Pulmonary artery endothelial cell (primary cell): ENCODE measurements at places on chromosomes 7 and 10. TPM values are rescaled to one million over a fixed set of nuclear protein-coding genes. Genes with fewer than 3 reads are reported as not detected.

The GPR85 gene
- total RNA-seq = 0.39 and 0.92 TPM in 2 replicates

DNA sequence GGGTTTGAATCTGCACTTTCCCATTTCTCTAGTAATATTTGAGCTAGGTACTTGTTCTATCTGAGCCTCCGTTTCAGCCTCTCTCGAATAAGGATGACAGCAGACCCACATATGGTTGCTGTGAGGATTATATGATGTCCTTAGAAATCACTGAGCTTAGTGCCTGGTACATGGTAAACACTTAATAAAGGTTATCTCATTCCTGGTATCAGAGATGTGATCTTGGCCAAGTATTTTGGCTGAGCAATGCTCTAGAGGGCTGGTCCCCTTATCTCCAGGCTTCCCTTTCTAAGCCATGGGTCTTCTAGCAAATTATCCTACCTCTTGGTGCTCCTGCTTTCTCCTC, 407 bp upstream of the MKRN1 start:
- no peak for DNase-seq

The RBP3 gene
- total RNA-seq = not detected in 2 replicates

The PIP gene
- not detected in 2 replicates for total RNA-seq

DNA sequence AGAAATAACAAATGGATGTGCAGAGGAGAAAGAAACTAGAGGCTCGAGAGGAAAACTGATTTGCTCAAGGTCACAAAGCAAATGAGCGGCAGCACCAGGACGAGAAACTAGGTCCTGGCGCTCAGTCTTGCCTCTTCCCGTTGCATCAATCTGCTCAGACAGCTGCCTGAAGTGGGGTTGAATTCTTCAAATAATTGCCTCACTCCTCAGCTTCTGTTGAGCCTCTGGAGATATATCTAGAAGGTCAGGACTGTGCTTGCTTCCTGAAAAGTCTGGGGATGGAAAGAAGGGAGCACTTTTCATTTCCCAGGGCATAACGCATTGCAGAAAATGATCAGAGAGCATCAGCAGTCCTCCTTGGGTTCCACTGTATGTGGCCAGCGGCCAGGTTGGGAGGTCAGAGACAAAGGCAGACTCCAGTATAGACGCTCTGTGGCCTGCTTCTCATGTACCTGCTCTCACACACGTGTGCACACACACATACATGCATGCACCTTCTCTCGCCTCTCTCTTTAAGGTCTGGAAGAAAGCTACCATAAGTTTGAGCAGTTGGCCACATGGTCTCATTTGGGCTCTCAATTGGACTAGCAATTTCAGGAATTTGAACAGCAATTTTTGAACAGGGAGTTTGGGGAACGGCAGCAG, 83.7 kb upstream of the DUSP5 start:
- no peak for DNase-seq

- DNase-seq = no peak
Observed at GRCh38 chr7:11584406-11585031, 247.5 kb downstream of the THSD7A start.

DNA sequence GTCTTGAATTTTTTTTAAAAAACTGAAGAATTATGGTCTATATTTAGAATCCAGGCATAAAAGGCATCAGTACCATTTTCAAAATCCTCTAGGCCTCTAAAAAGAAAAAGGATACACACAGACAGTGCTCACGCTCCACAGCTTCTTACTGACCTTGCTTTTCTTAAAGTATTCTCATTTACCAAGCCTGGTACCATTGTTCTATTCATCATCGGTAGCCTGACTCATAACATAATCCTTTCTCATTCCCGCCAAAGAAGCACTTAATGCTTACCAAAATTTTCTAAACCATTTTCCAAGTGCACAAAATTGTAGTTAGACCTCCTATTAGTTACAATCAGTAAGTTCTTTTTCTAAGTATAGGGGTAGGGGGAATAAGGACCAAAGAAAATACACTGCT, 54.6 kb downstream of the ATE1 start:
- no peak for DNase-seq

- no peak for DNase-seq
Observed at GRCh38 chr10:75611993-75612372, 180.6 kb downstream of the LRMDA start.

The CABCOCO1 gene
- total RNA-seq = 0.33 TPM in 1 of 2 replicates, not detected in the other

DNA sequence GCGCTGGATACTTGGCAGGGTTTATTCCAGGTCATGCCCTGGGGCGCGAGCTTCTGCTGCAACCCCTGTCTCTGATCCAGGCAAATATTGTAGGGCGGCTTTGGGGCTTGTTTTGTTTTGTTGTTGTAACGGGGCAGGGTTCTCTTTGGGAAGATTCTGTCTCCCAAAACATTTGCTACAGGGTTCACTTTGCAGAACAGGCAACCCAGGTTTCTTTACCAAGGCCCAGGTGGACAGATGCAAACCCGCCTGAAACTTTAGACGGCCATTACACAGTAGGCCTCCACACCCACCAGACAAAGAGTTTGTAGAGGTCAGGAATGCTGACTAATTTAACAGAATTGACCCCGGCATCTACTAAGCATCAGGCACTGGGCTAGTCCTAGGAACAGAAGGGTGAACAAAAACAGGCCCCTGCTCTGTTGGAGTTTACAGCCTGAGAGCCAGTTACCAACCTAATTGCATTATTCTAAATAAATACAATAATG, 567 bp upstream of the CDCA7L start:
- DNase-seq = no peak

The PDE6C gene
- total RNA-seq = not detected in 2 replicates

- no peak for DNase-seq
Observed at GRCh38 chr7:140537750-140538482, 58.6 kb upstream of the MKRN1 start.

- no peak for DNase-seq
Observed at GRCh38 chr7:87510411-87510875, 35.0 kb upstream of the ABCB4 start.

DNA sequence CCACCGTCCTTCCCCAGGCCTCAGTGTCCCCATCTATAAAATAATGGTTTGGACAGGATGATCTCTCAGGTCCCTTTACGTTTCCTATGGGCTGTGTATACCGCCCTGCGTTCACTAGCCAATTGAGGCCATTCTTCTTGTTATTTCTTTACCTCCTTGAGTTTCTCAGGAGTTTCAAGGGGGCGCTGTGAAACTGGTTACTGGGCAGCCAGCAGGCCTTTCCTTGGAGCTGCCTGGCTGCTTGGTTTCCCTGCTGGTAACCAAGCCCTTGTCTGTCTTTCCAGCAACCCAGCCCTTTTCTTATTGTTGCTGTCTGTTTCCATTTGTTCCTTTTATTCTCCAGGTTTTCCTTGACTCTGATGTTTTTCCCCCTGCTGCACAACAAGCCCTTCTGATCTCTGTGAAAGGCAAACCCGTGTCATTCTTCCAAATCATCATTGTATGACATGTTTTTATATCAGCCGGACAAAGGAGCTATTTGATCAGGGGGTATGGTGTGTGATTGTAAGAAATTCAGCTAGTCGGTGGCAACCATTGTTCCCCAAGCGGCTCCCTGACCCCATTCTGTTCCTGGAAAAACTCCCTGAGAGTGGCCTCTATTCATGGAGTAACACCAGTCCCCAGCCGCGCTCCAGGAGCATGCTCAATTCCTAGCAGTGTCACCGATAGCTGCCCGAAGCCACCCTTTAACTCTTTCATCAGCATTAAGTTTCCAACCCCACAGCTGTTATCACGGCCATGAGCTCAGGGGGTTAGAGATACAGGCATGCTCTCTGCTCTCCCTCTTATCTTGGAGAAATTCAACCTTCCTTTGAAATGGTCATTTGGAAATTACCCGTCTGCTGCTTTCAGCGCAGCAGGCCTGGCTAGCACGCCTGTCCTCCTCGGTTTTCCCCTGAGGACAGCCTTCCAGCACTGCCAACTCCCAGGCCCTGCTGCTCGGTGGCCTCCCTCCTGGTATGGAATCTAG, 26.6 kb downstream of the FGF8 start:
- DNase-seq = no peak

The OPALIN gene
- not detected in 2 replicates for total RNA-seq

DNA sequence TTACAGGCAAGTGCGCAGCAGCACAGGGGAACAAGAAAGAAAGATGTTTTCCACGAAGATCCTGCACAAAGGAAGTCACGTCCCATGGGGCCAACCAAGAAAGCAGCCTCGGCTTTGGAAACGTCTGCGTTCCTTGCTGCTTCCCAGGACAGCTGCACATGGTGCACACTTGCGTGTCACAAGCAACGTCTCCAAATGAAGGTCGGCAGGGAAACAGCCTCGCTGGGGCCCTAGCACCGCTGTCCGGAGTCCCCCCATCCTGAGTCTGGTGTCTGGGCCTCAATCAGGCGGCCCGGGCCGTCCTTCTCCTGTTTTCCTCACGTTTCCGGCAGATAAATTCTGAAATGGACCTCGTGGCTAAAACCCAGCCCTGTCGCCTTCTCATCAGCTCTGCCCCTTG, 206.2 kb downstream of the DIP2C start:
- DNase-seq = no peak

DNA sequence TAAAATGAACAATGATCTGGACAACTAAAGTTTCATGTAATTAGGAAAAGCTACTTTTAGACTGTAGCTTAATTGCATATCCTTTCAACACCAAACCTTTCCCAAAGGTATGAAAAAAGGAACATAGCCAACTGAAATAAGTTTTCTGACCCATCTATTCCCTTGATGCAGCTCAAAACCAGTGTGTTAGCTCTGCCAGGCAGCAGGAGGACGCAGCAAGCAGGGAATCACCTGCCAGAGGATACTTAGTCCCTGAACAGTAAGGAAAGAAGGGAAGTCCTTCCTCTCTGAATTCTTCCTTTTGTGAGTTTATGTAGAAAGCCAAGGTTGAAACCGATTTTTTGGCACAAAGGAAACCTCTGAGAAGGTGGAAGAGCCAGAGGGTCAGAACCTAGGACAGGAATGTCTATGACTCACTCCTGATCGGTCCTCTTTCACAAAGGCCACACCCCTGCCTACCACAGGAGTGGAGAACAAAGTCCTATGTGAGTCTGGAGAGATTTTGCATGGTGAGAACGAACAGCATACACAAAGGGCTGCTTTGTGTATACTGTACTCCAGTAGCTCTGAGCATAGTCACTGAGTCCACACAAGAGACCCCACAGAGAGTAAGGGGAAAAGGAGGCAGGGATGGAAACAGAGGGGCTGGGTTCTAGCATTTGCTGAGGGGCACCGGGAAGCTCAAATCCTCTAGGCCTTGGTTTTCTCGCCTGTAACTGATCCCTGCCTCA, 68.8 kb upstream of the GSDME start:
- DNase-seq = no peak

- DNase-seq = no peak
Observed at GRCh38 chr10:115063701-115064658, 29.2 kb upstream of the ATRNL1 start.
